ENCODE measurements at places on chromosomes 12 and 14.

- DNase-seq: no peak
Measured at GRCh38 chr12:95506707-95507523, 33.0 kb downstream of the METAP2 start.

DNA sequence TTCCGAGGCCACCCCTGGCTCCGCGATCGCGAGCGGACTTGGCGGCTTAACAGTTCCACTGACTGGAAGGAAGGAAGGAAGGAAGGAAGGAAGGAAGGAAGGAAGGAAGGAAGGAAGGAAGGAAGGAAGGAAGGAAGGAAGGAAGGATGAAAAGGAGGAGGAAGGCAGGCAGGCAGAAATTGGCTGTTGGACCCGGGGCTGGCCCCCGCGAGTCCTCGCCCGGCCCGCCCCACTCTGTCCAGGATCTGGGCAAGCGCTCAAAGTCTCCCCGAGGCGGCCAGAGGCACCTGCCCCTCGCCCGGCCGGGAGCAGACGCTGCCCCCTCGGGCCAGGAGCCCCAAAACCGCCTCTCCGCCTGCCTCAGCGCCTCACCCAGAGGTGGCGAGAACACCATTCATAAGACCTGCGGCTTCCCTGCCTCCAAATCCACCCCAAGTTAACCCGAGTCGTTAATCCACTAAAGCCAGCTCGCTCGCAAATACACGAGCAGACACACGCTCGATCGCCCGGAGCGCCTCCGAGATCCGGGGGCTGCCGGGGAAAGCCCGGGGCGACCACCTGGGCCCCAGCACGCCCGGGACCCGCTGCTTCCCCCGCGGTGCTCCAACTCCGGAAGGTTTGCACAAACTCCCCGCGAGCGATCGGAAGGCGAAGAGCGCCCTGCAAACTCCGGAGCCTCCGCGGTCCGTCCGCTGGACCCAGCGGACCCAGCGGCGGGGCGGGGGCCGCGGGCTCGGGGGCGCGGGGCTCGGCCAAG, 844 bp downstream of the DPF3 start:
- DNase-seq: peak; percentile 45

DNA sequence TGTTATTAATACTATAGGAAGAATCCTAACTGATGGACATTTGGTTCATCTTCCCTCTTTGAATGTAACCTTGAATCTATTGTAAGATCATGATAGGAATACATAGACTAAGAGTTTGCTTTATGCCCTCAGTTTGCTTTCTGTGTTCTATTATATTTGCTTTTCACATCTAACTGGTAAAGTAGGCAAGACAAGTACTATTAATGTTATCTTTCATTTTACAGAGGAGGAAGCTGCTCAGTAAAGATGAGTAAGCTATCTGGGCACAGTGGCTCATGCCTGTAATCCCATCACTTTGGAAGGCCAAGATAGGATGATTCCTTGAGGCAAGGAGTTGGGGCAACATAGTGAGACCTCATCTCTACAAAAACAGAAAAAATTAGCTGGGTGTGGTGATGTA, 103.0 kb downstream of the TMTC2 start:
- no peak for DNase-seq

DNA sequence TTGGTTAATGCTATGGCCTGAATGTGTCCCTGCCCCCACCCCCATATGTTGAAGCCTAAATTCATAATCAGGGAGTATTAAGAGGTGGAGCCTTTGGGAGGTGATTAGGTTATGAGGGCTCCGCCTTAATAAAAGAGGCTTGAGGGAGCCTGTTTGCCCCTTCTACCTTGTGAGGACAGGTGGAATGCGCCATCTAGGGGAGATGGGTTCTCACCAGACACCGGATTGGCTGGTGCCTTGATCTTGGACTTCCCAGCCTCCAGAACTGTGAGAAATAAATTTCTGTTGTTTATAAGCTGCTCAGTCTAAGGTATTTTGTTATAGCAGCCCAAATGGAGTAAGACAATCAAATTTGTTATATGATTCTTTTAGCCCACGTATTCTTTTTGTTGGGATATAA, 148.3 kb downstream of the PTCSC3 start:
- no peak for DNase-seq

DNA sequence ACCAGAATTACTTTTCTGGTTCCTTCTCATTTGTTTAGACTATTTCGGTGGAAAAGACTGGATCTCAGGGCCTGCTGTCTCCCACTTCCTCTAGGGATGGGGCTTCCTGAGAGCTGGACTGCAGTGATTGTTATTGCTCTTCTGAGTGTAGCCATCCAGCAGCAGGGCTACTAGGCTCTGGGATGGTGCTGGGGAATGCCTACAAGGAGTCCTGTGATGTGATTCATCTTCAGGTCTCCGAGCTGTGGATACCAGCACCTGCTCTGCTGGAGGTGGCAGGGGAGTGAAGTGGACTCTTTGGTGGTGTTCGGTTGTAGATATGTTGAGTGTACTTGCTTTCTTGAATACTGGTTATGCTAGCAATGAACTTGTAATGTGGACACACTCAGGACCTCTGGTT, 42.7 kb downstream of the AEBP2 start:
- DNase-seq: peak; percentile 17

- DNase-seq: no peak
Measured at GRCh38 chr12:108995370-108995992, 25.4 kb downstream of the SVOP start.

DNA sequence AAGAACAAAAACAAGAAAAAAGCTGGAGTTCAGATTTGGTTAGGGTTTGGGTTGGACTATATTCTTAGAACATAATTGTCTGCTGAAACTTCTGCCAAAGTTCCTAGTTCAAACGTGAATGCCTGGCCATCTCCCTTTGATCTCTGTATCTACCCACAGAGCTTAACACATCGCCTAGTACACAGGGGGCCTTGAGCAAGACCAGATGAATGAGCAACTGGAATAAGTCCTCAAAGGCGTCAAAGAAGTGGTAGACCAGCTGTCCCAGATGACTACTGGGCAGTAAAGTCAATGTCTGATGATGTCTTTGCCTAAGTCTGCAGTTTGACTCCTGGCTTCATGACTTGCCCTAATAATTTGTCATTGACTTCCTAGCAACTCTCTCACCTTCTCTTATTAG, 13.9 kb upstream of the STAB2 start:
- no peak for DNase-seq

- no peak for DNase-seq
Measured at GRCh38 chr12:130613831-130614529, 102.1 kb downstream of the RIMBP2 start.

DNA sequence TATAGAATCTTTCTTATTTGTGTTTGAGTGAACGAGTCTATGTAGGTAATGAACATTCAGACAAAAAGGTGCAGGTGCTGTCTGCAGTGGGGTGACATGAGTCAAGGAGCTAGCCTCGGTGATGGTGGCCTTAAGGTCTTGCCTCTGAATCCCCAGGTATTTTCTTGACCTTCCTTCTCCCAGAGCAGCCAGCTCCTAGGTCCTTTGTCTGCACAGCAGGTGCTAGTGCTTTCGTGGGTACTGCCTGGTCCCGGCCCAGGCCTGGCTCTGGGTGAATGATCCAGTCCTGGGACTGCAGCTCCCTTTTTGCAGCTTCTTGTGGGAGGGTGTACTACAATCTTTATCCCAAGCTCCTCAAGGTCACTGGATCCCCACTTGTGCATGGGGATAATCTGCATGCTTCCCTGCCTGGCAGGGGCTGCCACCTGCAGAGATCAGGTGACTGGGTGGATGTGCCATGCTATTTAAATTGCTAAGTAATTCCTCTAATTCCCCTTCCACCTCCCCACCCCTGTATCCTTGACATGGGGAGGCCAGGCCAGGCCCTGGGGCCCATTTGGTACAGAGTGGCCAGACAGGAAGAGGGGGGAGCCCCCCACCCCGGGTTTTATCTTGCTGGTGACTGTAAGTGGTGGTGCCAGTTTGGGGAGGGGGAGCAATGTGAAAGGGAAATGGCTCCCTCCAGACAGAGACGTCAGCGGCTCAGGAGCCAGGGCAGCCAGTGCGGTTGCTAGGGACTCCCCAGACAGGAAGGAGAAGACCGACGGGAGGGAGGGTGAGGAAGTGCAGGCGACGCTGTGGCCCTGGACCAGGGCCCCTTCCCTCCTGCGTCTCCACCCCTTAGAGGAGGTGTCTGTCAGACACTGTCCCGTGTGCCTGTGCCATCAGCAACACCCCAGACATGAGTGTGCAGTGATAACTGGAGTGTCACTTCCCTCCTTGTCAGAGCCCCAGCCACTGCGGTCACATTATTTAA, 6.7 kb downstream of the VASH1 start:
- DNase-seq: peak; percentile 79

DNA sequence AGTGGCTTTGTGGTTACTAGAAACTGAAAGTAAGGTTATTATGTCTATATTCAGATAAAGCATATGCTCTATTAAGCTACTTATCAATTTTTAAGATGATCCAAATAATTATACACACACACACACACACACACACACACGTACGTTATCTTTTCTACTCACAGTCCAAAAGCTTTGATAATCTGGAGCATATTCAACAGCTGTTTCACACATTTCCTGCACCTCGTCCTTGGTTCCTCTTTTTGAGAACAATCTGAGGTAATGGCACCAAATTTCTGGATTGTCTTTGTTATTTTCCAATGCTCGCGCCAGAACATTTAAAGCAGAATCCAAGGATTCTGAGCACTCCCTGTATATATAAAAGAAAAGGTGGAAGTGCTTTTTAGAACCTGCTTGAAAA, 37.5 kb downstream of the ZFC3H1 start:
- no peak for DNase-seq

GRCh38 chr12:19620222-19620621, 180.9 kb downstream of the AEBP2 start:
- no peak for DNase-seq

GRCh38 chr14:102495491-102496330, 13.9 kb downstream of the ANKRD9 start:
- no peak for DNase-seq

DNA sequence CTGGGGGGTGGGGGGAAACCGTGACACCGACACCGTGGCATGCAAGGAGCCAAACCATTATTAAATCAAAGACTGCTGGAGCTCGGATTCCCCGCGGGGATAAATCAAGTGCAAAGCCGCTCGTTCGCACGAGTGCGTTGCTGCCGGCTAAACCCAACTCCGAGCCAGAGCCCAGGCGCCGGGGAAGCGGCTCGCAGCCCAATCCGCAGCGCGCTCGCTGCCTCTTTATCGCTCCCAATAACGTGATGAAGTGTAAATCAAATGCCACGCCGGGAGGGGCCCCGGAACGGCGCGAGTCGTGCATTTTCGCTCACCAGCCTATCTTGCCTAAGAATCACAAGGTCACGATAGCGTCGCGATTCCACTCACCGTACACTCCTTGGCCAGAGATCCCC, 1.3 kb downstream of the MDGA2 start:
- peak; percentile 41 for DNase-seq

- no peak for DNase-seq
Measured at GRCh38 chr12:50192908-50193307, 25.7 kb upstream of the CERS5 start.

- DNase-seq: peak; percentile 46
Measured at GRCh38 chr12:89261982-89262381, 90.3 kb downstream of the DUSP6 start.

GRCh38 chr14:25520821-25521220, 470.9 kb upstream of the STXBP6 start:
- DNase-seq: no peak

DNA sequence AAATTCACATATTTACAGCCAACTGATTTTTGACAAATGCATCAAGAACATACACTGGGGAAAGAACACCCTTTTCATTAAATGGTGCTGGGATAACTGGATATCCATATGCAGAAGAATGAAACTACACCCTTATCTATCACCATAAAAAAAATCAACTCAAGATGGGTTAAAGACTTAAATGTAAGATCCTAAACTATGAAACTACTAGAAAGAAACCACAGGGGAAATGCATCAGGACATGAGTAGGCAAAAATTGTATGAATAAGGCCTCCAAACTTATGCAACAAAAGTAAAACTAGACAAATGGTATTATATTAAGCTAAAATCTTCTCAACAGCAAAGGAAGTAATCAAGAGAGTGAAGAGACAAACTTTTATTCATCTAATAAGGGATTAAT, 242.6 kb downstream of the CPNE8 start:
- no peak for DNase-seq

- peak; percentile 79 for DNase-seq
Measured at GRCh38 chr14:35215110-35215813, 76.9 kb upstream of the PSMA6 start.

GRCh38 chr12:76158518-76159321, 74.2 kb upstream of the NAP1L1 start:
- DNase-seq: peak; percentile 94

- no peak for DNase-seq
Measured at GRCh38 chr12:82448911-82449578, 90.7 kb downstream of the METTL25 start.

DNA sequence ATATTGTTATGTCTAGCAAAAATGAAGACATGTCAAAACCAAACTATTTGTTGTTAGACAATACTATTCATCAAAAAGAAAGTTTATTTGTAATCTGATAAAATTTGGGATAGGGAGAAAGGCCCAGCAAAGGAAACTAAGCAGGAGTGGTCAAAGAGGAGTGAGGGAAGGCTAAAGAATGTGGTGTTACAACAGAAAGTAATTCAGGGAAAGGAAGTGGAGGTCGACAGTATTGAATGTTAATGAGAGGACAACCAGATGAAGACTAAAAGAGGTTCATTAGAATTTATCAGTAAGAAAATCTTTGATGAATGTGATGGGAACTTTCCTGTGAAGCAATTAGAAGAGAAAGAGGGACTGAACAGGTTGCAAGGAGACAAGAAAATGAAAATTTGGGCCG, 33.9 kb downstream of the PLCZ1 start:
- no peak for DNase-seq

GRCh38 chr12:132948146-132949066, 7.7 kb downstream of the ZNF605 start:
- no peak for DNase-seq
